Hindlimb muscle (tissue), 1 donor: ENCODE measurements at places on chromosomes 12 and 14.

- DNase-seq, result no peak
Observed at GRCh38 chr12:114396153-114396868, 9.6 kb downstream of the TBX5 start.

DNA sequence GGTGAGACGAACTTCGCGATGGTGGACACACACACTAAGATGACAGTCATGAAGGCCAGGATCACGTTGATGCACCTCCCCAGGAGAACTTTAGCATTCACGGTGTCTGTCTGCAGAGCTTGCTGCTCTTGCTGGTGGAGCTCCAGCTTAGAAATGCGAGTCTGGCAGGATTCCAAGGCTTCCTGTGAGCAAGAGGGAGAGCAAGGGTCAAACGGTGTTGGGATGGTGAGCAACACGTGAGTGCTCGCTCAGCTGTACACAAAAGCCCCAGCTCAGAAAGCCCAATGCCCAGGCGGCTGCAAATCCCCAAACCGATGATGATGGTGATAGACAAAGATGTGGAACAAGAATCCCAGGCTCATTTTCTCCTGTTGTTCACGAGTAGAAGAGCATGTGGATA lies 78.8 kb downstream of the TMCC3 start:
- DNase-seq, result no peak

- DNase-seq, result no peak
Observed at GRCh38 chr14:53493860-53494259, 340.7 kb upstream of the DDHD1 start.

DNA sequence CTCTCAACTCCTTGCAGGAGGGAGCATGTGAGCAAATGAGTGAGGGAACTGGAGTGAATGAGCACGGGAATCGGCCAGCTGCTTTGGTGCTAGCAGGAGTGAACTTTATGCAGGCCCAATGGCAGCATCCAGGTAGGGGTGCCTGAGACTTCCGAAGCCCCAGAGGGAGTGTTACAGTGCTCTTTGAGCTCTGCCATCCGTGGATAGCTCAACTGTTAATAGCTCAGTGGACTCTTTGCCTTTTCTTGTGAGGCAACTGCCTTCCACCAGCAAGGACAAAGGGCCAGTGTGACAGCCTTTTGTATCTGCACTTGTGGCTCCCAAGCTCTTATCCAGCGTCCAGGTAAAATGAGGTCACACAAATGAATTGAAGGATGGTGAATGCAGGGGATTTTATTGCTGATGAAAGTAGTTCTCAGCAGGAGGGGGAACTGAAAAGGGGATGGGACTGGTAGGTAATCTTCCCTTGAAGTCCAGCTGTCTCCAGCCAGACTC lies 12.9 kb downstream of the CREBL2 start:
- DNase-seq, result no peak

- DNase-seq, result no peak
Observed at GRCh38 chr12:90999966-91000365, 4.8 kb downstream of the EPYC start.

DNA sequence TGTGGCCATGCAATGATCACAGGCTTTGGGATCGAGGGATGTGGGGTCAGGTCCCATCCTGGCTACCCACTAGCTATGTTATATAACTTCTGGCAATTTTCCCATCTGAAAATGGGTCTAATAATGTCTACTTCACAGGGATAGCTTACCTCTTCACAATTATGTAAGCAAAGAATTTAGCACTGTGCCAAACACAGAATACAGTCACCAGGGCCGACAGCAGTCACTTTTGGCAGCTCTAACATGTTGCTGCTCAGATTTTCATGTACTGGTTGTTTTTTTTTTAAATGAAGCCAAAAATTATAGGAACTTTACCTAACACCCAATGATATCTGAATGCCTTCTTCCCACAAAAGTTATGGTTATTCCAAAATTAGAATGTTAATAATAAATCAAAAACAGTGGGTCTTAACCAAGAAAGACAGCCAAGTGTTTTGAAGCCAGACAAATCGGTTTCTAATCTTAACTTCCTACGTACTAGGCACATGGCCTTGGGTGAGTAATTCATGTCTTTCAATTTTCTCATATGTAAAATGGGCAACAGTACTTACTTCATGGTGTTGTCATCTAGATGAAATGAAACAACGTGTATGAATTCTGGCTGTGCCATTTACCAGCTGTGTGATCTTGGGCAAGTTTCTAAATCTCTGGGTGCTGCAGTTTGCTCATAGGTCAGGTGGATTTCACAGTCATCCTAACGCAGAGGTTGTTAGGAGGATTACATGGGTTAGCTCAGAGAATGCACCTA lies 13.0 kb upstream of the PCED1B start:
- no peak for DNase-seq

- no peak for DNase-seq
Observed at GRCh38 chr12:40551466-40551865, 140.8 kb upstream of the CNTN1 start.

GRCh38 chr14:61147381-61147821 lies 133.7 kb downstream of the TMEM30B start:
- DNase-seq, result peak; percentile 53

GRCh38 chr12:112838731-112839130 lies 47.2 kb downstream of the RPH3A start:
- DNase-seq, result no peak

- no peak for DNase-seq
Observed at GRCh38 chr12:79884401-79885006, 50.4 kb downstream of the PPP1R12A start.

GRCh38 chr14:51870606-51871005 lies 10.2 kb downstream of the GNG2 start:
- no peak for DNase-seq

GRCh38 chr12:65171073-65171472 lies 1.7 kb downstream of the LEMD3 start:
- DNase-seq, result no peak

- DNase-seq, result no peak
Observed at GRCh38 chr14:64689289-64689688, 14.9 kb upstream of the PLEKHG3 start.

DNA sequence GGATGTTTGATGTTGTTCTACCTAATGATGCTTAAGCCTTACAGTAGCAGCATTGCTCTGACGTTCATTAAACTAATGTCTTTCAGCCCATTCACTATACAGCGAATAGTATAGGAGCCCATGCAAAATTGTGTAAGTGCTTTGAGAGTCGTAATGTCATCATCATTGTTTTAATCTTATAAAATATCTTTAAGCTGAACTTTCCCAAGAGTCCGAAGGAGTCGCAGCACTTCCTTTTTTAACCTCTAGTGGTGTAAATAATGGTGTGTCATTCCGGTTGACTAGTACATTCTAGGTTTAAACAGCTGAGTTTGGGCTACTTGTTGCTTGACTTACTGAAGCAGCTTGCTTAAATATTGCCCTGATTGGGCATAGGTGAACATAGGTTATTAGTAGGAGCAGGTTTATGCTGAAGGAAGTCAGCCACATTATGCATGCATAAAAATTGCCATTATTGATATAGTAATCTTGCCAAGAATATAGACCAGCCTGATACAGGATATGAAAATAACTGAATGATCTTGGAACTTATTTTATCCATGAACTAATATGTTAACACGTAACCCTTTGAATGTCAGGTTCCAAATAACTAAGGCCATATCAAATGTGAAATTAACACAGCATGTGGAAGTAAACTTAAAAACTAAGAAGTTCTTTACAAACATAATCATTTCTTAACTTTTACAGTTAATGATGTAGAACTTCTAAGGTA lies 2.6 kb downstream of the WNK1 start:
- no peak for DNase-seq

DNA sequence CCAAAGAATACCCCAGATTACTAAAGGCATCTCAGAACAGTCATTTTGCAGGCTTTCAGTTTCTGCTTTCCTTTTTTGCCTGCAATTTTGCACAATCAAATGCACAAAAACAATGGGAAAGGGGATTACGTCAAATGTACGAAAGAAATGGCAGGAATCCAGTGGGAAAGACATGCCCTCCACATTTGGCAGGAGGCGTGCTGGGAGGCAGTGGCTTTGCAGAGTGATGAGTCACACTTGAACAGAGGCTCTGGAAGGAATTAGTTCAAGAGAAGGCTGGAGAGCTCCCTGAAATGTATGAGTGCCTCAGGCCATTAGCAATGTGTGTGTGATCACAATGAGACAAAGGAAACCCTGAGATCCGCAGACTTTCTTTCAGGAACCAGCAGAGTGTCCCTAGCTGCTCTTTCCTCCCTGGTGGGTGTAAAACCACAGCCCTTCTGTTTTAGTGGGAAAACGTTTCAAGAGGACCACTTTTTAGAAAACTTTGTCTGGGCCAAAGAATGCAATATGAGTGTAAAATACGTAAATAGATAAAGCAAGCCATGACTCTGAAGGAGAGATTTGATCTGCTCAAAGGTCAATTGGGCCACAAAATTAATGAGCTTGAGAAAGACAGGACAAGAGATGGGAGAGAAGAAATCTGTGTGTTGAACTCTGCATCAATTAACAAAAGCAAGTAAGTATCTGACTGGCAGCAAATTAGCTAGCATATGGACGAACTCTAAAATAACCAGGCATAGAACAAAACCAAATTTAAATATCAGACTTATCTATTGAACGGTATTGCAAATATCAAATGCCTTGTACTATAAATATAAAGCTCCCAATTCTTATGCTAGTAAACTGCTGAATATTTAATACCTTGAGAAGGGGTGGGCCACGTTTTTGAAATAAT lies 155.4 kb upstream of the PDE3A start:
- peak; percentile 83 for DNase-seq

DNA sequence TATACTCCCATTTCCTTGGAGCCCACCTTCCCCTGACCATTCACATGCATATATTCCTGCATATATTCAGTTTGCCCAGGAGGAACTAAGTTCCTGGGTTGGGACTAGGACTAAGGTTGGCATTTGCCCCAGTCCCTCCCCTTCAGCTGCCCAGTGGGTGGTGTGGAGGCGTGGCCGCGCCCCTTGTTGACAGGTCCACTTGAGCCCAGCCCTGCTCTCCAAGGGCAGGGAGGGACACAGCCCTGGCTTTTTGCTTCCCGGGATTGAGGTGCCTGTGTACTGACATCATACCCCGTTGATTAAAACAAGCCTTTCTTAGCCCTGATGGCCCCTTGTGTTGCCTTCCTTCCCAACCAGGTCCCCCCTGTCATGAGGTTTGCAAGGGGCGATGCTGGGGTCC lies 7.3 kb downstream of the ERBB3 start:
- no peak for DNase-seq

DNA sequence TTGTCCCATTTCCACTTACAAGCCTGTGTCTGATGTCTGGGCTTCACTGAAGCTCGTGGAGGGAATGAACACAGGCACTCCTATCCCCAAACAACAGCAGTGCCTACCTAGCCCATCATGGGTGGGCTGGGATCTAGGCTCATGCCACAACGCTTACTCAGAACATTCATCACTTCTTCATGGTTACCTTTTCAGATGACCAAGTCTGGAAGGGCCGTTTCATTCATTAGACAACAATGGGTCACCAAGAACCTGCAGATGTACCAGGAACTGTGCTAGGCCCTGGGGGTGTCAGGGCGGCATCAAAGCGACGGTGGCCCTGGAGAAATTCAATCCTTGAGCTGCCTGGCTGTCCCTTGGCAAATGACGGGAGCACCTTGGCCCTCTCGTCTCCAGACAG lies 64.9 kb upstream of the FZD10 start:
- DNase-seq, result no peak

DNA sequence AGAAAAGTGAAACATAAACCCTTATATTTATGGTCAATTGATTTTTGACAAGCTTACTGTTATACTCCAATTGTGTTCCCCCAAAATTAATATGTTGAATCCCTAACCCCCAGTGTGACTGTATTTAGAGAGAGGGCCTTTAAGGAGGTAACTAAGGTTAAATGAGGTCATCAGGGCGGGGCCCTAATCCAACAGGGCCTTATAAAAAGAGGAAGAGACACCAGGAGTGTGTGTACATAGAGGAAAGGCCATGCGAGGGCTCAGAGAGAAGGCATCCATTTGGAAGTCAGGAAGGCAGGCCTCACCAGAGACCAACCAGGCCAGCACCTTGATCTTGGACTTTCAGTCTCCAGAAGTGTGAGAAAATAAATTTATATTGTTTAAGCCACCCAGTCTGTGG lies 6.5 kb upstream of the VTI1B start:
- no peak for DNase-seq

- DNase-seq, result no peak
Observed at GRCh38 chr14:38357557-38357956, 101.7 kb upstream of the CLEC14A start.

- DNase-seq, result peak; percentile 62
Observed at GRCh38 chr12:122123051-122123760, 44.6 kb downstream of the MLXIP start.

- DNase-seq, result peak; percentile 39
Observed at GRCh38 chr12:14612898-14613445, 45.3 kb upstream of the PLBD1 start.

DNA sequence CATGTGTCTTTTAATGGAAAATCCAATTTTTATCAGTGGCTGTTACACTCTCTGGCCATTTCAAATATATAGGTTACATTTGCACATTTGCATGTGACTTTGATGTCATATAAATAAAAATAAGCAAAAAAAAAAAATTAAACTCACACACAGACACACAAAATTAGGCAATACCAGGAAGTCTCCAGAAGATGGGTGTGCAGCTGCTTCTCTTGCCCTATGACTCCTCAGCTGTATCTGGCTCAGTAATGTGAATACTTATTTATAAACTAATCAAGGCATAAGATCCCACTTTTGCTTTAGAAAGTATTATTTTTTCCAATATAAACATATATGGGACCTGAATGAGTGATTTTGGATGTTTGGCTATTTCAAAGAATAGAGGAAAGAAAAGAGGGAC lies 461.1 kb downstream of the LRIG3 start:
- no peak for DNase-seq
